G401 (cell line): ENCODE measurements at places on chromosomes 6 and 20. TPM values are rescaled to one million over a fixed set of nuclear protein-coding genes. Genes with fewer than 3 reads are reported as not detected.

DNA sequence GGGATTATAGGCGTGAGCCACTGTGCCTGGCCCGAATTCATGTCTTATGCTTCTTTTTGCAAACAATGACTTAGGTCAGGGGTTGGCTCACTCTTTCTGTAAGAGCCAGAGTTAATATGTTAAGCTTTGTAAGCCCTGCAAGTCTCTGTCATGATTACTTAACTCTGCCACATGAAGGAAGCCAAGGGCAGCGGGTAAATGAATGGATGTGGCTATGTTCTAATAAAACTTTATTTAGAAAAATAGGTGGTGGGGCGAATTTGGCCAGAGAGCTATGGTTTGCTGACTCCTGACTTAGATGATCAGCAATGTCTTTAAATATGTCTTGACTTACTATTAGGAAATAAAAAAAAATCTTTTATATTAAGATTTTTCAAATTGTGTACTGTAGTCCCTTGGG, 114.9 kb upstream of the ZFP64 start:
- DNase-seq, result no peak

DNA sequence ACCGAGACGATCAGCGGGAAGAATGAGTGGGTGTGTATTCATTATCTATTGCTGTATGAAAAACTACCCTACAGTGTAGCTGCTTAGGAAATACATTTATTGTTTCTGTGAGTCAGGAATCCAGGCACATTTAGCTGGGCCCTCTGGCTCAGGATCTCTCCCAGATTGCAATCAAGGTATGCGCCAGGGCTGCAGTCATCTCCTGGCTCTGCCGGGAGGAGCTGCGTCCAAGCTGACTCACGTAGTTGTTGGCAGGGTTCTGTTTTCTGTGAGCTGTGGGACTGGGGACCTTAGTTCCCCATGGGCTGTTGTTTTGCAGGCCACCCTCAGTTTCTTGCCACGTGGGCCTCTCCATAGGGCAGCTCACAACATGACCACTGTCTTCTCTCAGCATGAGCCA, 68.2 kb upstream of the FUCA2 start:
- DNase-seq, result no peak

- no peak for DNase-seq
Observed at GRCh38 chr6:146791930-146792329, 193.2 kb downstream of the ADGB start.

DNA sequence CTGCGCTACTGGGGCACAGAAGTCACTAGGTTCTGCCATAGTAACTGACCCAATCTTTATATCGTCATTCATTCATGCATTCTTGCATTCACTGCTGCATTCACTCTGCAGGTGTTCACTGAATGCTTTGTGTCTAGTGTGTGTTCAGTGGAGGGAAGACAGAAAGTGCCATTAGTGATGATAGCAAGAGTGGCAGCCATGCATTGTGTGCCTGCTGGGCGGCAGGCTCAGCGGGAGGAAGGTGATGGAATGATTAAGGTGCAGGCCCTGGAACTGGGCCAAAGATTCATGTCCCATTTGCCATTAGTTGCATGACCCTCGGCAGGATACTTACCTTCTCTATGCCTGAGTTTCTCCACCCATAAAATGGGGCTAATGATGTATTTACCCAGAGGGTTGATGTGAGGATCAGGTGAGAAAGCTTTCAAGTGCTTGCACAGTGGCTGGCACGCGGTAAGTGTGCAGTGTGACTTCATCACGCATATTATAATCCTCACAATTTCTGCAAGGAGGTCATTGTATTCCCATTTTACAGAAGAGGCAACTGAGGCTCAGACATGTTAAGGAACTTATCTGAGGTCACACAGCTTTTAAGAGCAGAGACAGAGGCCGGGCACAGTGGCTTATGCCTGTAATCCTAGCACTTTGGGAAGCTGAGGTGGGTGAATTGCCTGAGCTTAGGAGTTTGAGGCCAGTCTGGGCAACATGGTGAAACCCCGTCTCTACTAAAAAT, 40.1 kb downstream of the ITPR3 start:
- DNase-seq, result no peak

DNA sequence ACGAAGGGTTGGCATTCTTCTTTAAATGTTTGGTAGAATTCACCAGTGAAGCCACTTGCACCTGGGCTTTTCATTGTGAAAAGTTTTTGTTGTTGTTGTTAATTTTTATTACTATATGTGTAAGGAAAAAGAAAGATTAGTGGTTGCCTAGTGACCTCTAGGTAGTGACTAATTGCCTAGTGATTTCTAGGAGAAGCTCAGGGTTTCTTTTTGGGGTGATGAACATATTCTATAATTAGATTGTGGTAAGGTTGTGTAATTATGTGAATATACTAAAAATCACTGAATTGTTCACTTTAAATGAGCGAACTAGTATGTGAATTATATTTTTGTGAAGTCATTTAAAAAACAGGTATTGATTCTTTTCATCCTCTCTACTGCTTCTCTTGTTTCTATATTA, 123.8 kb upstream of the TMEM170B start:
- DNase-seq, result no peak

DNA sequence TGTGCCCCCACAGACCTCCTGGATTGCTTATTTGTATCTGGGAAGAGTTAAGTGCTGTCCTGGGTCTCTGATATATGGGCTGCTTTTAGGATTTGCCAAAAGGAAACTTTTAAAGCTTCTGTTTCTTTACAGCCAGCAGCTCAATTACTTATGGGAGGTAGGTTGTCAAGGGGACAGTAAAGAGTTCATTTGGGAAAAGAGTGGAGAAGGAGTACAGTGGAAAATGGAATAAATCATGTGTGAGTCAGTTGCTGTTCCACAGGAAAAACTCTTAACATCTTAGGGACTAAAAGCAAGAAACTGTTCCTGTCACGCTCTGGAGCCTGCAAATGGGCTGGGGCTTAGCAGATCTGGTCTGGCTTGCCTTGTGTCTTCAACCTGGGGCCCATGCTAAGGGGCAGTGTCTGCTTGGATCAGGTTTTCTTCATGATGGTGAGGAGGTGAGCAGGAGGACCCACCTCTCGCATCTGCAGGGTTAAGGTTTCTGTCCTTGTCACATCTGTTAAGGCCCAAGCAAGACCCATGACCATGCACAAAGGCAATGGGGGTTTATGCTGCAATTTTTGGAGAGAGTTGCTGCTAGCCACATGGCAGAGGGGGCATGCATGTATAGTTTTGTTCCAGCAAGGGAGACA, 8.7 kb upstream of the CST1 start:
- DNase-seq, result no peak

GRCh38 chr6:28078836-28079235, 1.5 kb upstream of the ZNF165 start:
- no peak for DNase-seq

- no peak for DNase-seq
Observed at GRCh38 chr20:911882-912600, 4.1 kb downstream of the ANGPT4 start.

DNA sequence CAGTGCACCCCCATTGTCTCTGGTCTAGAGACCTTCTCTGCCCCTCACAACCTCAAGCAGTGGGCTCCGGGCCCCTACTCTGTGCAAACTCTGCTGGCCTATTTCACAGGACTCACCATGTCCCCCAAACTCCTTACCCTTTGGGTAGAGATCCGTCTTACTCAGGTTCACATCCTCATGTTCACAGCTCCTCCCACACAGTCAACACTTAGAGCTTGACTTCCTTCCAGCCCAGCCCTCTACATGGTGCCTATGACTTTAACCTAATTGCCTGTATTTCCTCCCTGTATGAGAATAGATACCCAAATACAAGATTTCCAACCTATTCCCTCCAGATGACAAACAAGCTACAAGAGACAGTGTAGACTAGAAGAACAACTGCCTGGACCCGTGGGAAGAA, 528.6 kb upstream of the JARID2 start:
- DNase-seq, result no peak

SNX9 gene
- total RNA-seq, result 13.2 and 20.5 TPM in 2 replicates

SIRPG gene
- not detected in 2 replicates for total RNA-seq

SLC25A27 gene
- total RNA-seq, result not detected in 2 replicates

MUC21 gene
- not detected in 2 replicates for total RNA-seq

ZSCAN16 gene
- not detected in 2 replicates for total RNA-seq

RNF144B gene
- total RNA-seq, result under 0.01 TPM in 1 of 2 replicates, not detected in the other

BPIFA2 gene
- not detected in 2 replicates for total RNA-seq
